ENCODE measurements at places on chromosomes 13 and 19.

DNA sequence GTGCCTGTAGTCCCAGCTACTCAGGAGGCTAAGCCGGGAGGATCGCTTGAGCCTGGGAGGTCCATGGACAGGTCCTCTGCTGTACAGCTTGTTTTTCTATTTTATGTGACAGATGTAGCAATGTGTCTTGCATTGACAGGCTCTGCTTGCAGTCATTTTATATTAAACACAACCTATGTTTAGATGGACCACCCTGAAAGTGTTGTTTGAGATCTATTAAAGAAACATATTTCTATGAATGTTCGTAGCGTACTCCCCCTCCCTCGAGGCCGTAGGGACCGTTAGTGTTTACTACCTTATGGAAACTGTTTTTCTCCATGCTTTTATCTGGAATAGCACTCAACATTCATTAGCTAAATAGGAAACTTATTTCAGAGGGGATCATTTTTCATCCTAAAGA, 64.9 kb upstream of the RNF113B start:
- DNase-seq = no peak

DNA sequence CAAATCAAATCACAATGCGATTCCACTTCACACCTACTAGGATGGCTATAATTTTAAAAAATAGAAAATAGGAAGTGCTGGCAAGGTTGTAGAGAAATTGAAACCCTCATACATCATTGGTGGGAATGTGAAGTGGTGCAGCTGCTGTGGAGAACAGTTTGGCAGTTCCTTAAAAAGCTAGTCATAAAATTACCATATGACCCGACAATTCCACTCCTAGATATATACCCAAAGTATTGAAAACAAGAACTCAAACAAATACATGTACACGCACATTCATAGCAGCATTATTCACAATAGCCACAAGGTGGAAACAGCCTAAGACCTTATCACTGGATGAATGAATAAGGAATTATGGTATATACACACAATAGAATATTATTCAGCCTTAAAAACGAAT, 12.0 kb downstream of the HMGB1 start:
- no peak for DNase-seq

DNA sequence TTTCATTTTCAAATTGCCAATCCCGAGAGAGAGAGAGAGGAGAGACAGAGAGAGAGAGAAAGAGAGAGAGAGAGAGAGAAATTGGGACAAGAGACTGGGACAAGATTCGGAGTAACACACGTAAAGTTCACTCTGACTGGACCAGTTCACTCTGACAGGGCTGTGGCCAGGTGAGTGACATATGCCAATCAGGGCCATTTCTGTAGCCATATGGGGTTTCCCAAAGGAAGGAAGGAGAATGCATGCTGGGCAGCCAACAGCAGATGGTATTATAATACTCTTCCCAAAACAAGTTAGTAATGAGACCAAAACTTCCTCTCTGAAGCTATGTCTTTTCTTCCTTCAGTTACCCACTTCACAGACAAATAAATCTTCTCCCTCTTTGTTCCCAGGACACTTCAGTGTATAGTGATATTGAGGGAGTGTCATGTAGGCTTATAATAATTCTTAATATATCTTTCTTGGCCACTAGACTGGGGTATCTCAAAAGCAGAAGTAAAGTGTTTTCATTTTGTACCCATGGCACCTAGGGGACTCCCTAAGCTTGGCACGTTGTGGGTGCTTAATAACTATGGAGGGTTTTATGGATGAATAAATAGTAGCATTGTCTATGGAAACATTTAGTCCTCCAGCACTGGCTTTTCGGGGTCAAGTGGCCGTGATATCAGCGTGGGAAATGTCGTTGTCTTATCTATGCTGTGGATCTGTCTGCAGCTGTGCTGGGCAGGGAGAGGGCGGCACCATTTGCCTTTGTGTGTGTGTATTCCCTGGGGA, 51.6 kb downstream of the SERP2 start:
- DNase-seq = no peak

DNA sequence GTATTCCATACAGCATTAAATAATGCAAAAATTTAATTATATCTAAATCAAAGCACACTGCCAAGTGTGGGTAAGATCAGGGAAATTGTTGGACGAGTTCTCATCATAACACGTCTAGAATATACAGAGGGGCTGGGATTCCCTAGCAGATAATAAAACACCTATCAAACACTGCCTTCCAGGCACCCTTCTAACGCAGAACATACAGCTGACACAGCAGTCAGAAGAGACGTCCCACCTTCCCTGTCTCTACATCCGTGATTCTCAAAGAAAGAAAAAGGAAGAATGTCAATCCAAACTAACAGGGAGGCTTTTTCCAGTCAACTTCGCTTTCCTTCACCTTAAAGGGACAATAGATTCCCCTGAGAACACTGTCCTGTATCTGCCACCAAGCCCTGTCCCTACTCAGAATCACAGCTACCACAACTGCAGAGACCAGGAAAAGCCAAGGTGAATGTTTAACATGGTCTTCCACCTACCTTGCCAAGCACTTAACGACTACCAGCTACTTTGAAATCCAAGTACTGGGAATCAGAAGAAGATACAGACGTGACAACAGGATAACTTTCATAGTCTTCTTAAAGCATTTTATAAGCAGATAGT, 38.5 kb downstream of the TBC1D4 start:
- DNase-seq = no peak

- DNase-seq = no peak
Observed at GRCh38 chr19:3176715-3177501, 1.7 kb upstream of the S1PR4 start.

- no peak for DNase-seq
Observed at GRCh38 chr13:94272038-94272437, 207.4 kb downstream of the DCT start.

- DNase-seq = no peak
Observed at GRCh38 chr13:42804244-42804874, 23.0 kb downstream of the FAM216B start.

DNA sequence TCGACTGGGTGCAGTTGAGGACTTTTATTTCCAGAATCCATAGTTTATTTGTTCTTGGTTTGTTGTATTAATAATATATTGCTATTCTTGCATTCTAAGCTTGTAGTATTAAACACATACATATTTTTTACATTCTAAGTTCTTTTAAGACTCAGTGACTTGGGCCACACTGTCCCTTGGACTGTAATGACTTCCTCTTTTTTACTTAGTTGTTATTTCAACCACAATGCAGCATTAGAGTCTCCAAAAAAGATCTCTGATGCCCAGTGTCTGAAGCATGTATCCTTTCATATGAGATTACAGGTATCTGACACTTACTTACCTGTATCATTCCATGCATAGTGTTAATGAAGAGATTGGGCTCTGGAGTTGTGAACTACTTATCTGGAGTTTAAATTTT, 864.9 kb upstream of the PCDH20 start:
- no peak for DNase-seq

DNA sequence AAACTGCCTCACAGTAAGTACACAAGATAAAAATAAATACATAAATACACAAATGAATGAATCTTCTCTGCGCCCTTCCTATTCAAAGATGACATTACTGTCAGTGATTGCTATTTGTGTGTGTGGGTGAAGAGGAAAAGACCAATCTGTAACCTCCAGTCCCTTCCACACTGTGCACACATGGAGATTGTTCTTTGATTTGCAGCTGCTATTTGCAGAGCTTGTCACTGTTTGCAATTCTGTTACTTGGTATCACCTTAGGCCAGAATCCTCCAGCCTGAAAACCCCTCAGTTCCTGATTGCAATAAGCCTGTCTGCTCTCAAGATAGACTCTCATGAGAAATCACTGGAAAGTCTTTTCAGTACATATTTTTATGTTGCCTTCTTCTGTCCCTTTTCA, 1314.9 kb downstream of the PCDH9 start:
- DNase-seq = no peak

GRCh38 chr19:43610493-43610892, 1.4 kb upstream of the SRRM5 start:
- DNase-seq = no peak

GRCh38 chr13:41708713-41709112, 251.4 kb downstream of the RGCC start:
- DNase-seq = no peak

GRCh38 chr13:99374994-99375737, 68.0 kb upstream of the GPR183 start:
- DNase-seq = no peak

All from iPS DF 6.9 (cell line).